Stimulated activated CD4-positive, alpha-beta T cell treated with anti-CD3 and anti-CD28 coated beads, Interleukin-1b, Interleukin-23, amount 100 ng/mL, for 4 hours (primary cell): ENCODE measurements at places on chromosomes 7 and 10.

DNA sequence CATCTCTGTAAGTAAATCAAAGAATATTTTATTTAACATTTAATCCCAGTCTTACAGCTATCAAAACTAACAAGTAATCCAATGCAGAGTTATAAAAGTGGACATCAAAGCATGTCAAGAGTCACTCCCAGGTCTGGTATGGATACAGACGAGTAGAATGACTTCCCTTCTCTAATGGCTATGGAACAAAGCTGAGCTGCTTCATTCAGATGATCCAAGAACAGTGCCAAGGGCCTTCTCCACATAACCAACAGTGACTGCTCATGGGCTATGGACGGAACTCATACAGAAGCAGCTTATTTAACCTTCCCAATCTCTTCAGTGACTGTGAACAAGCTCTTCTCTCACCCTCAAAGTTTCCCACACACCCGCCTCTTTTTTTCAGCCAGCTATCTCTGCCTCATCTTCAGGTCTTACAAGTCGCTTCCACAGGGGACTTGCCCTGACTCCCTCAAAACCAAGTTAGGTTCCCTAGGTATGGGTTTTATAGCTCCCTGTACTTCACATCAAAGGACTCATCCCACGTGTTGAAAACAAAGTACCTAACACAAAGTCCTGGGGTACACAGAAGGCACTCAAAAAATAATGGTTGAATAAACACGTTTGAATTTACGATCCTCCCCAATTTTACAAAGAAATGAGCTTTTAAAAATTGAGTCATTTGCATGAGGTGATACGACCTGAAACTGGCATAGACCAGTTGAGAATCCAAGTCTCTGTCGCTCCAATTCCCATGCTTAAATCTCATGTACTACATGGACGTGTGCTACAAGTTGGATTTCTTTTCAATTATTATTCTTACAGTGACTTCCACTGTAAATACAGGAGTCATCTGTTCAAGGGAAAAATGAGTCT lies 3.1 kb downstream of the USP6NL start:
- DNase-seq = no peak

DNA sequence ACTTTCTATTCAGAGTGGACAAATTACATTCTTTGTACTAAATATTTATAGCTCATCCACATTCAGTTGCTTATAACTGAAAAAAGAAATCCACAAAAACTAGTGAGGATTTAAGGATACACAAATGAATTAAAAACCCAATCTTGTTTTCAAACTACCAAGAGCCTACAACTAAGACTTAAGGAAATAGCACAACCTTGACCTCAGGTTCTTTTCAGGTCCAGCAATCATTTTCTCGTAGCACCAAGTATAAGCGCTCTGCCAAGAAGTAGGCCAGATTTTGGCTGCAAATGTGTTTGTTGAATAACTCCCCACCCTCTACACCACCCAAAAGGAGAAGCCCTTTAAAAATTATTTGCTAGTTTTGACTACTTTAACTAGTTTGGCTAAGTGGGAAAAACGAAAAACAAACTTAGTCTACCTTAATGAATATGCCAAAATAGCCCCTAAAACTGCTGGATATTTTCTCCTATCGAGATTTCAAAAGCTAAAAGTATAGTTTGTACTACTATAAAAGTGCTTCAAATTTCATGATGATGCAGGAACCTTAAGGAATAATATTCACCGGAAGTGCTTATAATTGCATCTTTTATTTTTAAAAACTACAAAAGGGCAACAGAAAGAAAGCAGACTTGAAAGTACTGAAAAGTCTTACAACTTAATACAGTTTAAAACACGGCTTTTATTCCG lies 2.7 kb upstream of the KMT2E start:
- DNase-seq = no peak

DNA sequence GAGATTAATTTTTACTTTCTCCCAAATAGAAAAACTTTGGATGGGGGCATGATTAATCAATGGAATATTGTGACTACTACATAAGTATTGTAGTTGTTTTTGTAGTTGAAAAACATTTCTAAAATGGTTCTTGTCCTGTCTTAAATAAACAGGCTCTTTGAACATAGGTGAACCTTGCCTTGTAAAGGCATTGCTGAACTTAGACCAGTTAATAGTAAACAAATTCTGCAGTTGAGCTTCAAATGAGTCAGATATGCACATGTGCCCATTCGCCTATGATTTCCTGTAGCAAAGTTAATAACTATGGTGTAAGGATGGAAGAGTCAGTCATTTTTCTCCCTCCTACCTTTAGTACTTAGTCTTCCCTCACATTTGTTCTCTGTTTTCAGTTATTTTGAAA lies 22.6 kb downstream of the CUTC start:
- no peak for DNase-seq

DNA sequence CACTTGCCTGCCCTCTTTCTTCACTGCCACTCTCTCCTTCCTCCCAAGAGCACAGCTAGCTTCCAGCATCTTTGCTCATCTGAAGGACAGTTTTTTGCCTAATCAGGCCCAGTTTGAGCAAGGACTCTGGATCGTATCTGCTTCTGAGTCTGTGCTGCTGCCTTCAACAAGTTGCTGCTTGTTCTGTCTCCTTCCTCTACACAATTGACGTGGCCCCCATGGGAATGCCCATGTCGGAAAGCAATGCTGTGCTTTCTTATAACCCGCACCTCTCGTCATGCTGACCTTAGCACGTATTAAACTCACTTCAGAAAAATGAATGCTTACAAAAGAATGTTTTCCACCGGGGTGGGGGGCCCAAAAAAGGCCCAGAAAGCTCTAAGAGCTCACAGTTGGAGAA lies 324.7 kb upstream of the C7orf33 start:
- DNase-seq = no peak

GRCh38 chr7:121026159-121026558 lies 37.6 kb downstream of the CPED1 start:
- DNase-seq = no peak

DNA sequence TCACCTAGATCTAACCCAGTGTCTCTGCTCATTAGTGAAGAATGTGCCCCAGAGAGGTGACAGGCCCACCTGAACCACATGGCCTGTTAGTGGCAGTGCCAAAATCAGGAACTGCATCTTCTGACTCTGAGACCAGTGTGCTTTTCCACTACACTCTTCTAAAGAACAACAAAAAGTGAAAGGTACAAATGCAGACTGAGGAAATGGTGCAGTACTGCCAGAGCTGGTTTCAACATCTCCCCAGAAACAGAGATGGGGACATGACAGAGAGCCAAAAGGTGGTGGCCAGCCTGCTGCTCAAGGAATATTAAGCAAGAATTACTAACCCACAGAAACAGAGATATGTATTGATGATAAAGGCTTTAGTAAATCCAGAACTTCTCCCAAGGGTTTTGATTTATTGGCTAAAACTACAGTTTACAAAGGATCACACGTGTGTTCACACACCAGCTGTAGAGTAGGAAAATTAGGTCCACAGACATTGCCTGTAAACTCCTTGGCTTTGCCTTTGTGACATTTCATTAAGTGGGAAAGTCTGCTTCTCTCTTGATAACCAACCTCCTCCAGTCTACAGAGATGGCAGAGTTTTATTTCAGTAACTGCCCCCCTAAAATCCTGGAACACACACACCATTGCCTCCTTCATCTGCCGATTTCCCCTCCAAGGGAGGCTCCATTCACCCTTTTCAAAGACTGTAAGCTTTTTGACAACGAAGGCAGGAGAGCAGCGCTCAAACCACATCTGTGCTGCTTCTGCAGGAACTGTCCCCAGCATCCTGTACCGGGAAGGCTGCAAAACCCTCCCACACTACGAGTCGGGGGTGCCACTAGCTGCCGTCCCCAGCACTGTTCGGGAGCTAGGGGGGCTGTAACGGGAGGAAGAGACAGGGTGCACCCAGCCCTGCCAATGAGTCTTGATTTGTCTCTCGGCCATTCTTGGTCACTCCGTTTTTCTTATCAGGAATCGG lies 29.8 kb downstream of the GSDME start:
- DNase-seq = no peak

DNA sequence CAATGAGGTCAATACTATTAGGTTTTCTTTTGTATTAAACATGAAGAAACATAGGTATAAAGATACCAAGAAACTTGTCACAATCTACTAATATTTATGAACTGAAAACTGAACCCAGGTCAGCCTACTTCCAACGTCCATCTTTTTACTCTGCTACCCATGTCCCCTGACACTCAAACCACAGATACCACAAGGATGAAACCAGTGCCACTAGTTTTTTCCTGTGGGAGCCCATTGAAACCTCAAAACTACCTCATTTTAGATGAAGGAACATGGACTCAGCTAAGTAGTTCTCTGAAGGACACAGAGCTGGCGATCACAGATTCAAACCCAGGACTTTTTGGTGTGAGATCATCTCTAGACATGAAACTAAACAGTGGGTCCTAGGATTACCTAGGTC lies 6.8 kb downstream of the TET1 start:
- DNase-seq = no peak

- DNase-seq = no peak
These were observed 193.7 kb downstream of the CDK14 start for GRCh38 chr7:90789736-90790306.

GRCh38 chr10:13383399-13383761 lies 35.3 kb upstream of the SEPHS1 start:
- DNase-seq = no peak

DNA sequence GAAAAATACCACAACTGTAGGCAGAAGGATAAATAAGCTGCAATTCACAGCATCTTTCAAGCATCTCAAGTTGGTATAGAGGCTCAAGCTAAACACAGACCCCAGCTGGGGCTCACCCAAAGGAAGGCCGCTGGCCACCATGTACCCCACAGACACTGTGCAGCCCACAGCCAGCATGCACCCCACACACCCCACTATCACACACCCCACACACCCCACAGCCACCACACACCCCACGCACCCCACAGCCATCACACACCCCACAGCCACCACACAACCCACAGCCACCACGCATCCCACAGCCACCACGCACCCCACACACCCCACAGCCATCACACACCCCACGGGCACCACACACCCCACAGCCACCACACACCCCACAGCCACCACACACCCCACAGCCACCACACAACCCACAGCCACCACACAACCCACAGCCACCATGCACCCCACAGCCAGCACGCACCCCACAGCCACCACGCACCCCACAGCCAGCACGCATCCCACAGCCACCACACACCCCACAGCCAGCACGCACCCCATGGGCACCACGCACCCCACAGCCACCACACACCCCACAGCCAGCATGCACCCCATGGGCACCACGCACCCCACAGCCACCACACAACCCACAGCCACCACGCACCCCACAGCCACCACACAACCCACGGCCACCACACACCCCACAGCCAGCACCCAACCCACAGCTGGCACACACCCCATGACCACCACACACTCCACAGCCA lies 214.7 kb downstream of the DNAJB6 start:
- no peak for DNase-seq

DNA sequence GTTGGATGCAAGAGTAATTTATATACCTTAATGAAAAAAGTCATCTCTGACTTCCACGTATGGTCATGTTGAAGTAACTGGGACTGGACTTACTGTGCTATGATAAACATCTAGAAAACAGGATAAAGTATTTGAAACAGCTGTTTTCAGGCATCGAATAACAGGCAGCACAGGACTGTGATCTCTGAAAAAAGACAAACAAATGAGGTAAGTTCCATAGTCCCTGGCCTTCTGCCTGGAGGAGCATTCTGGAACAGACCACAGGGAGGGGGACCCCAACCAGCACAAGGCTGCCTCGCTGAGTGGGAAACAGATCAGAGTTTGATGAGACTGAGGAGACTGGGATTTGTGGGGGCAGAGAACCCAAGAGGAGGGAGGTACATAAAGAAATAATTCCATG lies 89.1 kb upstream of the HABP2 start:
- DNase-seq = no peak

DNA sequence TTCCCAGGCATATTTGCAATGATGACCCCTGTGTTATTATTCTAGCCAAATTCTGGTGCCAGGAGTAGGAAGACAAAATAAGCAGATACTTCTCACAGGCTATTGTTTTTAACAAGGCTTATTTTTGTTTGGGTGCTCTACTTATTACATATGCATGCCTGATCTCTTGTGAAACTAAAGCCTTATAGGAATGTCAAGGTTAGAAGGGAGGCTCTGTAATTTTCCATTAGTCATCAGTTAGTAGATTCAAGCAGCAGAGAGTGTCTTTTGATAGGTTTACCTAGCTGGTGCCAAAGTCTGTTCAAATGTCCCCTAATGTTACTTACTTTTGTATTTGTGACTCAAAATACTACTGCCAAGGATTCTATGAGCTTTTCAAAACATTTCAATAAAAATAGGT lies 11.7 kb upstream of the TMEM106B start:
- DNase-seq = no peak

DNA sequence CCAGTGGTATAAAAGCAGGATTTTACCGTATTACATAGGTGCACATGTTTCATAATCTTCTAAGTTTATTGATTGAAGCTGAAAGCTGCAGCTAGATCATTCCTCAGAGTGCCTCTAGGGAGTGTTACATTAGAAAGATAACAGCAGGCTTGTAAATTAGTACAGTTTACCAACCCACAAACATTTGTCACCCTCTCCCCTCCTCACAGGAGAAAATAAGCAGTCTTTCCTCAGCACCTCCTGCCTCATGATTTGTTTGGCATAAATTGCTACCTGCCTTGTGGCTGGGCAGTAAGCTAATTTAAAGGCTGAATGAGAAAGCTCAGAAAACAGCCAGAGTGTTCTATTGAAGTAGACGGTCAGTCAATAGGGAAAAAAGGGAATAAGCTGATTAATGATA lies 74.2 kb downstream of the NXPH1 start:
- DNase-seq = no peak

- DNase-seq = no peak
These were observed 894.9 kb downstream of the NXPH1 start for GRCh38 chr7:9328296-9328695.

GRCh38 chr10:92844746-92845145 lies 3.6 kb upstream of the EXOC6 start:
- DNase-seq = no peak

DNA sequence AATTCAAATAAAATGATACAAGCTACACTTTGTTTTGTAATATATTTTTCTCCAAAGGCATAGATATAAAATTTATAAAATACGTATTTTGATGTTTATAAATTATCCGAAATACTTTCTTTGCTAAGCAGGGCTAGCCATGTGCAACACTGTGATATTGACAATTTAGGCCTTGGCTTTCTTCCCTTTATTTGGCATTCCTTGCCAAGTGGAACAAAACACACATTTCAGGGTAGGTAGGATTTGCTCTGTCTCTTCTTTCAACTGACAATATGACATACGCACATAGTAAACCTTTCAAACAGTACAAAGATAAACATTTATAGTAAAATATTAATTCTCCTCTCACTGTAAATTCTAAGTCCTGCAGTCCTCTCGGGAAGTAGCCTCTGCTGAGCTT lies 103.3 kb upstream of the POT1 start:
- no peak for DNase-seq

DNA sequence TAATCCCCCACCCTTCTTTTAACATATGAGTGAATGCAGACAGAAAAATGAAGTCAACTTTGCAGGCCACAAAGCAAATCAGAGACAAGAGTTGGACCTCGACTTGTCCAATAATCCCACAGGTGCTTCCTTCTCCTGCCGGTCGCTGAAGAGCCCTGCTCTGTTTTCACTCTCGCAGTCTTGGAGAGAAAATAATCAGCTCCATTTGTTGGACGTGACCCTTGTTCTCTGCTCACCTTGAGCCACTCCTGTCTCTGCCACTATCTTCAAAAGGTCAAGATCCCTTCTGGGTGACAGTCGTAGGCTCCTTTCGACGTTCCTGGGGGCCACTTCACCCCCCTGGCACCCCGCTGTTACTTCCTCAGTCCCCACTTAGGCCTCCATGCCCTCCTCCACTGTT lies 2.8 kb upstream of the KLF6 start:
- no peak for DNase-seq

- no peak for DNase-seq
These were observed 75.3 kb upstream of the SAMD8 start for GRCh38 chr10:75035975-75036708.

- no peak for DNase-seq
These were observed 3.8 kb downstream of the SHTN1 start for GRCh38 chr10:117001144-117001543.
